ENCODE measurements at places on chromosomes 3 and 15.

GRCh38 chr3:29334706-29335105 lies 53.8 kb downstream of the RBMS3 start:
- DNase-seq: peak; percentile 50

DNA sequence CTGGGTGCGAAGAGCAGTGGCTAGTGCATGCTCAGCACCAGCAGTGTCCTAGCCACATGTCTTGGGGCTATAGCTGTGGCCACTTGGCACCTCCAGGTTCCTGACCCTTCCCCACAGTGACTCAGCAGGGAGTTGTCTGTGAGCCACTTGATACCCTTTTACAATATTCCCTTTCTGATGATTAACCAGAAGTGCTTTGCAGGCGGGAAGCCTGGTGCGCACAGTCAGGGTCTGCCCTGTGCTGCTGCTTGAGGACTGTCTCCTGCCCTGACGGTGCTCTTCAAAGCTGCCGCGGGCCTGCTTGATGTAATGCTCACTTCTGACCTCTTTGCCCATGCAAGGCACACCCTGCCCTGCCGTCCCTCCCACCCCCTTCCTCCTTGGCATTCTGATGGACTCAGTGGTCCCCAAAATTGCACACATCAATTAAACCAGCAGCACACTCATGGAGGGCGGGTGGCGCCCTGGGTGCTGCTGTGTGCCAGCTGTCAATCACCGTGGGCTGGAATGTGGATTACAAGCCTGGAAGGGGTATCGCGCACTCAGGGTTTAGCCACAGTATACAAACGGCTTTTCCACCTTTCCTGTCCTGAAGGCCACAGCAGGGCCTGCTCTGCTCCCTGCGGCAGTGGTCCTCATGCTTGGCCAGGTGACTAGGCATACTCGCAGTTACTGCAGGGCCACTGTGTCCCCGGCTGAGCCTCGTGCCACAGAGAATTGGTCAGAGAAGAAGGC lies 40.9 kb upstream of the PCSK6 start:
- DNase-seq: peak; percentile 23

GRCh38 chr3:185796431-185797107 lies 28.3 kb downstream of the IGF2BP2 start:
- DNase-seq: peak; percentile 89

DNA sequence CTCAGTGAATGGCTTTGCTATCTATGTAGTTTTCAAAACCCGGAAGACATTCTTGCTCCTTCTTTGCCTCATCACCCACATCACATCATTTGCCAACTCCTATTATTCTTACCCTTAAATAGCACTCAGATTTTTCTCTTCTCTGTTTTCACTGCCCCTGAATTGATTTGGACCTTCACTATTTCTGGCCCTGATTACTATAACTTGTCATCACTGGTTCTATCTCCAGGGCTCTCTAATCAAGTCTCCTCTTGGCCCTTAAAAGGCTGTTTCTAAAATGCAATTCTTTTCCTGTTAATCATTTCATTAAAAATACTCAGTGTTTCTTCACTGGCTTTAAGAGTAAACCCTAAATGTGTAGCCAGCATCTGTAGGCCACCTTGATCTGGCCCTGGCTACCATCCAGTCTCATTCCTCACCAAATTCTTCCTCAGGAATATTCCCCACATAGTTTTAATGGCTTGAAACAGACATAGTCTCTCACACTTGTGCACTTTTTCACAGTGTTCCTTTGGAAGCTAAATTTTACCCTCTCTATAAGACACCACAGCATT lies 437.1 kb upstream of the CBLB start:
- no peak for DNase-seq

- DNase-seq: no peak
These were observed 133.3 kb downstream of the WDR72 start for GRCh38 chr15:53625962-53626845.

DNA sequence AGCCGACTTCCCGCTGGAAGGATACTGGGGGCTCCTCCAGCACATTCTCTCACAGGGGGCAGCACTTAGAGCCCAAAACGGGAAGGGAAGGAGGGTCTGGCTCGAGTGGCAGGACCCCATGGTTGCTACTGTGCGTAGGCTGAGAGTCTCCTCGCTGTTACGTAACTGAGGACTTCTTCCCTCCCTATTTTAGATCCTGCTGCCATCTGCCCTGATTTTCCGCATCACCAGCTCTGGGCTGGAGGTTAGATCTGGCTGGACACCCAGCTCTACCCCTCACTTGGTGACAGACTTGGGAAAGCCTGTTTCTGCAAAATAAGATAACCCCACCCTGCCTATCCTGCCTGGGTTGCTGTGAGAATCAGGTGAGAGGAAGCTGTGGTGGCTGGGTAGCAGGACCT lies 47.7 kb downstream of the BDH1 start:
- DNase-seq: no peak

DNA sequence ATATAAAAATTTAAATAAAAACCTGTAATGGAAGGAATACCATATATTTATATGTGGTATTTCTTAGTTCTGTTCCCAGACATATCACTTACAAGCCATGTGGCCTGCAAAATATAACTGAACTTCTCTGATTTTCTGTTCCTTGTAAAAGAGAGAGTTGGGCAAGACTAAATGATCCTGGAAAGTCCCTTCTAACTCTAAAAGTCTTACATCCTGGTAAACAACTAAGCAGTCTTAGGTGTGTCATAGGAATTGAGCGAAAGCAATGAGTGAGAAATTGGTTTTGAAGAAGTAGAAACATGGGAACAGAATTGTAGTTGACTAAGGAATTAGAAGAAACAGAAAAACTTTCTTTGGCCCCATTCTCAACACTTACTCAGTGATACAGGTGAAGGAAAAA lies 25.3 kb upstream of the IL20RB start:
- peak; percentile 9 for DNase-seq

GRCh38 chr15:68470049-68470742 lies 38.2 kb upstream of the ITGA11 start:
- DNase-seq: no peak

DNA sequence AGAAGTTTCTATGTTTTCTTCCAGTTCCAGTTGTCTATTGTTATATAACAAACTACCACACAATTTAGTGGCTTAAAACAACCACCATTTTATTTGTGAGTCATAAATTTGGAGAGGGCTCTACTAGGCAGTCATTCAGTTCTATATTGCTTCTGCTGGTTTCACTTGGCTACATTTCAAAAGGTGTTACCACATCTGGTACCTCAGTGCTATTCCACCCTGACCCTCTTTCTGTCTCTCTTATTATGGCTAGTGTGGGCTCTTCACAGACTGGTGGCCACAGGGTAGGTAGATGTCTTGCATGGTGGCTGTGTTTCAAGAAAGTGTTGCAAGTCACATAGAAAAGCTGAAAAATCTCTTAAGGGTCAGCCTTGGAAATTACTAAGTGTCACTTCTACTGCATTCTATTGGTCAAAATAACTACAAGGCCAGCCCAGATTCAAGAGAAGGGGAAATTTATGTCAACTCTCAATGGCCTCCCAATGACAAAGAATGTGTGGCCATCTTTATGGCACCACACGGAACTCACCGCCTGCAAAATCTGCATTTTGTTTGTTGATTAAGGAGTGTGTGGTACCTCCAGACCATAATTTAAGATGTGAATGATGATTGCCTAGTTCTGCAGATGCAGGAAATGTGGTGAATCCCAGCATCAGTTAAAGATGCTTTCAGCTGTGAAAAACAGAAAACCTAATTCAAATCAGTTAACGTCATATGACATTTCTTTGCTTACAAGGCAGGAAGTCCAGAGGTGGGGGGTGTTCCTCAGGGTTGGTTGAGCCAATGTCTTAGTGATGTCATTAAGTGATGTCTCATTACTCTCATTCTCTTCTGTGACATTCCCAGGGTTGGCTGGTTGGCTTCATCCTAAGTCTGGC lies 105.8 kb upstream of the RASGRP1 start:
- no peak for DNase-seq

- peak; percentile 95 for DNase-seq
These were observed 109.6 kb upstream of the TMCO5A start for GRCh38 chr15:37824717-37825382.

DNA sequence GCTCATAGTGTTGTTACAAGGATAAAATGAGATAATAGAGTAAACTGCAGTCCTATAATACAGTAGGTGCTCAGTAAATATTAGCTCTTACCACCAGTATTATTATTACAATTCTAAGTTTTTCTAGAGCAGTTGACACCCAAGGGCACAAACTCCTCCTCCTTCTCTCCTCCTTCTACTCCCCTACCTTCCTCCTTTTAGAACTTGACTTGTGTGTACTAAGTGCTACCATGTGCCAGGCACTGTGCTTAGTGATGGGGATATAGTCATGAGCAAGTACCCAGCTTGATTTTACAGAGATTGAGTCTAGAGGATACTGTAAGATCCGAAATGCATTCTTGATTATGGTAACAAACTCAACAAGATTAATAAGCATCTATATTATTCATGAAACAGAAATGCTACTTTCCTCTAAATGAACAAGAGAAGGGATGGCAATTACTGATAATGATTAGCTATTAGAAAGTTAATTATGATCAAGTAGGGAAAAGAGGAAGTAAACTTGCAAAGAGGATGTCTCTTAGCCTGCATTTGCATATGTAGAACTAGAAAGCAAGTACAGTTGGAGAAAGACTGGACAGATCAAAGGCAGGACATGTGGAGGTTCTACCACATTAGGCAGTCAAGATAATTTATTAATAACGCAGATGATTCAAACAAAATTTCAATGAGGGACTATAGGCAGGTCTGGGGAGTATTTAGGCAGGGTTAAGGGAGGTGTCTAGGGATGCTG lies 72.3 kb downstream of the CLDN11 start:
- no peak for DNase-seq

GRCh38 chr3:192862408-192863090 lies 55.1 kb downstream of the MB21D2 start:
- no peak for DNase-seq

GRCh38 chr15:100083572-100083971 lies 258.2 kb downstream of the ADAMTS17 start:
- no peak for DNase-seq

DNA sequence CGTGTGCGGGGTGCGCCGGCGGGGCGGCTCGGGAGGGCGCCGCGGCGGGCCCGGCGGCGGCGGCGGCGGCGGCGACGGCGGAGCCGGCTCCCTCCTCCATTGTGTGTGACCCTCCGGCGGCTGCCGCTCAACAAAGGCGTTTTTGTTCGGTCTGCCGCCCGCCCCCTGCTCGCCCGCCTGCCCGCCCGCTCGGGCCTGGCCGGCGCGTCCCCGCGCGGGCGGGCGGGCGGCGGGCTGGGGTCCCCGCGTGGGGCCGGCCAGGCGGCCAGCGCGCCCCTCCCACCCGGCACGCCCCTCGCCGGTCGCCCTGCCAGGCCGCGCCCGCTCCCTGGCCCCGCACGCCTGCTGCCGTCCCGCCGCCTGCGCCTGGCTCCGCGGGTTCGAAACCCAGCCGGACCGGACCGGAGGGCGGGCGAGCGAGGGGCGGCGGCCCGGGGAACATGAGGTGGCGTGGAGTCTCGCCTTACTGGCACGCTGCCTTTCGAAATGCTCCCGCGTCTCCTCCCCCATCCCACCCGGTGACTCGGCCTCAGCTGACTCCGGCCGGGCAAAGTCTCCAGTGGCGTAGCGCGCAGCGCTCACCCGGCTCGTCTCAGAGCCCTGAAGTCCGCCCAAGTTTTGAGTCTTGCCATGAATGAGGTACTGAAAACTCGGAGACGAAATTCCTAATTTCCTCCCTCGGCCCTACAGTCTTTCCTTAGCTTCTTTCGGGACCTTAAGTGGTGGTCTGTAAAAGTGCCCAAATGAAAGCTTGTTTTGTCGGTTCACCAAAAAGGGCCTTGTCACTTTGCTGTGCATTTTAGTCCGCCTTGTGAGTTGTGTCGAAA lies 588 bp downstream of the MAPK6 start:
- peak; percentile 92 for DNase-seq

DNA sequence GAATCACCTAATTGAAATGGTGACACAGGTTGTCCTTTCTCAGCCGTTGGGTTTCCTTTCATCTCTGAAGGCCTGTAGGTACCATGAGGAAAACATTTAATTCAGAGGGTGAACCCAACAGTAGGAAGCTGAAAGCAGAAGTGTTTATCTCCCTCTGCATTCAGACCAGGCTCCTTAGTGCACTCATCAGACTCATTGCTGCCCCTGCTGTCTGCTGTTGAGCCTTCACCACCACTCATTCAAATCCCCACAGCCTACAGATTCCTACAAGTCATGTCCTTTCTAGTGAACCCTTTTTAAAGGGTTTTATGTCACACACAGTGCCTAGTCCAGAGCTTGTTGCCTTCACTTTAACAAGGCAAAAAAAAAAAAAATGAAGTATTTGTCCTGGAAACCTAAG lies 13.4 kb downstream of the WDR48 start:
- peak; percentile 46 for DNase-seq

- no peak for DNase-seq
These were observed 1.5 kb upstream of the GRIP2 start for GRCh38 chr3:14541646-14542045.

- DNase-seq: no peak
These were observed 218.4 kb upstream of the MLF1 start for GRCh38 chr3:158352551-158352950.

GRCh38 chr3:65318231-65318630 lies 630.4 kb upstream of the ADAMTS9 start:
- DNase-seq: no peak

GRCh38 chr3:18279226-18279737 lies 145.9 kb downstream of the SATB1 start:
- DNase-seq: no peak

DNA sequence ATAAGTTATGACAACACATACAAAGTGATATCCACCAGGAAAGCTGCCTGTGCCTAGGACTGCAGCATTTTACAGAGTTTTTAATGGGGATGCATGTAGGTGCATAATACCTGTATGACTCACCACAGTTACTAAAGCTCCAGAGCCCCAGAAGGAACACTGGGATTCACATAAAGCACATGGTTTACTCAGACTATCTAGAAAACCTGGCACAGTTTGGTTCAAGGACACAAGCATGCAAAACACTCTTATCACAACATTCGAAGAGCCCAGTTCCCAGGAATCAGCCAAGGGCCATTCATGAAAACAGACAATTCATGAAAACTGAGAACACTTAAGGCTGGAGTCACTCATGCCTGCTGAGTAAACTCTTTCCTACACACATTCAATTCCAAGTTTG lies 261.0 kb downstream of the PYDC2 start:
- DNase-seq: no peak

GRCh38 chr3:10351013-10351735 lies 30.3 kb upstream of the SEC13 start:
- DNase-seq: no peak

- DNase-seq: no peak
These were observed 56.8 kb downstream of the PXYLP1 start for GRCh38 chr3:141288336-141288990.

- DNase-seq: no peak
These were observed 52.4 kb upstream of the SI start for GRCh38 chr3:165130708-165131107.

GRCh38 chr3:97871801-97872524 lies 50.2 kb downstream of the CRYBG3 start:
- DNase-seq: peak; percentile 93
